Stimulated activated CD8-positive, alpha-beta memory T cell treated with anti-CD3 and anti-CD28 coated beads, Interleukin-12 subunit alpha, Interleukin-12 subunit beta, amount 100 ng/mL, for 1 hour (primary cell): ENCODE measurements at places on chromosomes 6 and 20.
A peak's percentile ranks its signal among the peaks of the same experiment; 100 is the strongest.

- no peak for DNase-seq
Measured at GRCh38 chr6:3721810-3722621, 29.5 kb downstream of the PXDC1 start.

DNA sequence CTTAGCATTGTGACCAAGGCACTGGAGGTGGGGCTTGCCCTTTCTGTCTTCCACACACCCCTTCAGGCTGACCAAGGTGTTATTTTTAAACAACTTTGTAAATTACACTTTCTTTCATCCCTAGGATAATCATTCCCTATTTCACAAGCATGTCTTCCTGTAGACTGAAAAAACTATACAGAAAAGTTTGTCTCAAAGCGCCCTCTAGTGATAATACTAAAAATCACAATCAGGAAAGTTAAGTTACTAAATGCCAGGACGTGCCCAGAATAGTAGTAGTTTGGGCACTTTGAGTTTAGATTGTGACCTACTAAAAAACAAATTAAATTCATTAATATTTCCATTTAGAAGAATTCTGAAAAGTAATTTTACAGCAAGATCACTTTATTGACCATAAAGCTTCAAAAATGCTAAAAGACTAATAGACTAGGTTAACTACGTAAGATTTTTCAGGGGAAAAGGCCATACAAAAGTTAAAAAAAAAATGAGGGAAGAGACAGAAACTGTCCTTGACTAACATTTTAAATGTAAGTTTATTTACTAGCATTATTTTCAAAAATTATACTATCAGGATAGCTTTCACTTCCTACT lies 123.3 kb upstream of the DUSP22 start:
- DNase-seq, result no peak

- peak; percentile 74 for DNase-seq
Measured at GRCh38 chr20:62651285-62652021, 9.2 kb downstream of the SLCO4A1 start.

DNA sequence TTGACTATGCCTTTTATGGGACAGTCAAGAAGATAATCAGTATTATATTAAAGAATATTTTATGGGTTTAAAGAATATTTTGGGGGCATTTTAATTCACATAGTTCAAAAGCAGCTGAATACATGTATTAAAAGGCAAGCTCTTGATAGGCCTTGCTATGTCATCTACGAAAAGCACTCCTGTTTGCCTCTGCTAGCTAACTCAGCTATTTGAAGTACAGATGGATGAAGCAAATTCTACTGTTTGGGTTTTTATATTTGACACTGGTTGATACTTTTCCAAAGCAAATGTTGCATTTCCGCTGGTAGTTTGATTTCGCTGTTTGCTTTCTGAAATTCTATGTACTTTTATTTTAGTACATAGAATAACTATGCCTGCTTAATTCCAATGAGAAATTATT lies 47.0 kb downstream of the SLC22A3 start:
- no peak for DNase-seq

GRCh38 chr20:9409981-9410380 lies 104.4 kb upstream of the LAMP5 start:
- DNase-seq, result no peak

- no peak for DNase-seq
Measured at GRCh38 chr6:11362564-11362963, 130.1 kb upstream of the NEDD9 start.

- no peak for DNase-seq
Measured at GRCh38 chr6:36139991-36140710, 9.8 kb downstream of the MAPK13 start.

GRCh38 chr6:14876778-14877613 lies 368.9 kb upstream of the JARID2 start:
- no peak for DNase-seq

- DNase-seq, result no peak
Measured at GRCh38 chr20:8646716-8647115, 422.2 kb upstream of the PLCB4 start.

DNA sequence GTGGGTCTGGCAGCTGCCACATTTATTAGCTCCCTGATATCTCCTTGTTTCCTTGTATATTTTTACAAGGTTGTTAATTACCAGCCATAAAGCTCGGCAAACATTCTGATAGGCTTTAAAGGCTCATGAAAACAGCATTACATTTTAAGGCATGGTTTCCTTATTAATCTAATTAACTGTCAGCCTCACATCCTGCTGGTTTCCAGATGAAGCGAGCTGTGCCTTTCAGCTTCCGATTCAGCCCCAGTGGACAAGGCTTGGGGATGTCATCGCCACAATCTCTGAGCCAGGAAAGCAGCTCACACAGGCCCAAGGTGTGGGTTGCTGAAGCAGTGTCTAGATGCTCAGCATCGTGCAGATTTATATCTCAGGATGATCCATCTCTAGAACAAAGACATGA lies 66.0 kb upstream of the RALY start:
- DNase-seq, result no peak

DNA sequence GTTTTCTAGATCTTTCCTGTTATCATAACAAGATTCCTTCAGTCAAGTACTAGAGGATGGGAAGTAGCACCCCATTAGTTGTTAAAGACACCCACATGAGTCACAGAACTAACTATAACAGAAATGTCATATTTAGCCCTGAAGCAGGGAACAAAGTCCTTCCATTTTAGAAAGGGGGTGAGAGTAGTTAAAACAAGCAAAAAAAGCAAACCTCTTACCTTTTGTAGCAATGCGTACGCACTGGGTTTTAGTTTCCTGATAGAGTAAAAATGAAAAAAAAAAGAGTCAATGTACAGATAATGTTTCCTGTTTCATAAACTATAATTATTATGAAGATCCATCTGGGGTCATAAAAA lies 163.7 kb upstream of the THEMIS start:
- DNase-seq, result no peak

DNA sequence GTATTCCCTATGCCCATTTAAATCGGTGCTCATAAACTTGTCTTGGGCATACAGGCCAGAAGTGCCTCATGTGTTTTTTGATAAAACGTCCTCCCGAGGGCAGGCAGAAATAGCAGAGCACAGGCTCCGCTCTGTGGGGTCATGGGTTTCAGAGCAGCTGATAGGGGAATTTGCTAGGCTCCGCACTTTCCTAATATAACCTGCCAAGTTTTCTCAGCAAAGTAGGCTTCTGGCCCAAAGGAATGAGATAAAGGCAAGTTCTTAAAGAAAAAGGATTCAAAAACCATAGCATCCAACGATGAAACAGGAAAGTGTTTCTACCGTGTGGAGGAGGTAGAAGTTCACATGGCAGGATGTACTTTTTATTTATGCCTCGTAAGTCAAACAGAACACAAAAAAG lies 69.8 kb upstream of the RALGAPA2 start:
- no peak for DNase-seq

DNA sequence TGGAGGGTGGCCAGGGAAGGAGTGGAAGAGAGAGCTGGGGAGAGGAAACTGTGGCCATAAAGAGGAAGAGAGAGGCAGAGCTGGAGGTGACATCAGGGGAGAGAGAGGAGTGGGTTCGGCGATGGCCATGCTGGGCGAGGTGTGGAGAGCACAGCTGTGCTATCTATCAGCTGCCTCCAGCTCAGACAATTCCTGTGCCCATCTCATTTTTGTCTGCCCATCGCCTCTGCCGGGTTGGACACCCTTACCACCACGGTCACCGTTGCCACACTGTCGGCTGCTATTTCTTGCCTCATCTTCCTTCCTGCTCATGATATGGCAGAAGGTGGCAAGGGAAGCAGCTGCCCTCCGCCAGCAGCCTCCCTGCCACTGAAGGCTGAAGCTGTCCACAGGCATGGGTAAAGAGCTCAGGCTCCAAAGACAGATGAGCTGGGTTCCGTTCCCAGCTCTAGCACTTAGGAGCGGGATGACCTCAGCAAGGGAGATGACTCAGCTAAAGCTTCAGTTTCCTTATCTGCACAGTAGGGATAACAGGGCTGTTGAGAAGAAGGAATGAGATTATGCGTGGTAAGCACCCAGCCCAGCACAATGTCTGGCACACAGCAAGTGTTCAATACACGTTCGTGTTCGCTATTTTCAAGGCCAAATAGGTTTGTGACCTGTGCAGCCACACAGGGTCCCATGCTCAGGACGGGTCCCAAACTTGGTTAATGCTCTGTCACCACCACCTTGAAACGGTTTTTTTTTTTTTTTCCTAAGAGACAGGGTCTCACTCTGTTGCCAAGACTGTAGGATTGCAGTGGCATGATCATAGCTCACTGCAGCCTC lies 21.9 kb upstream of the TAF8 start:
- DNase-seq, result no peak

- DNase-seq, result no peak
Measured at GRCh38 chr6:132919045-132919860, 104.9 kb downstream of the RPS12 start.

DNA sequence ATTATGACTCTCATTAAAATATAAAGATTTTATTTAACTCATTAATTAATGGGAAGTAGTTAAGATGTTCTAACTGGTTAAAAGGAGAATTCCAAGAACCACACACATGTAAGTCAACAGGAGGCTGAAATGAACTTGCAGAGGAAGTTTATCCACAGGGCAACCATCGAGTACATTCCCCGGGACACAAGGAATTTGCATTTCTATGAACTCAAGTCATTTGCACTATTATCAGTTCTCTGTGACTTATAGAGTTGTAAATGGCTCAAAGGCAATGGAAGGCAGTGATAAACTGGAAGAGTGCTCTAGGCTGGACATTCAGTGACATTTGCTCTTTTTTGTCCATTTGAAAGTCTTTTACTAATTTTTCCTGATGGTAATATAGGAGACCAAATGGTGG lies 97.4 kb downstream of the SNX5 start:
- no peak for DNase-seq

DNA sequence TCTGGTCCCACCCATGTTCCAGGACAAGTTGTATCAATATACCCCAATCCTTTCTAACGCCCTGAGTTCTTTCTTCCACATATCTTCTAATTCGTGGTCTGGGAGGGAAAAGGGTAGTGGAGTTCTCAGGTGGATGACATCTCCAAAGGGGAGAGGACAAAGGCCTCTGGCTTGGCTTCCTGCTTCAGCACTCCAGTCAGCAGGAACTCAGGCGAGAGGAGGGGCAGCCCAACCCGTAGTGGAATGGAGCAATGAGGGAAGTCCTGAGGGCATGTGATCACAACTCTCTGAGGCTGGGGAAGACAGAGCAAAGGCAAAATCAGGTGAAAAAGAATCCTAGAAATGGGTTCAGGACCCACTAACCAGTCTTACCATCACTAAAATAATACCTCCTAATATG lies 9.6 kb upstream of the NRM start:
- DNase-seq, result no peak

GRCh38 chr20:59145924-59146779 lies 17.5 kb upstream of the ZNF831 start:
- peak; percentile 47 for DNase-seq

DNA sequence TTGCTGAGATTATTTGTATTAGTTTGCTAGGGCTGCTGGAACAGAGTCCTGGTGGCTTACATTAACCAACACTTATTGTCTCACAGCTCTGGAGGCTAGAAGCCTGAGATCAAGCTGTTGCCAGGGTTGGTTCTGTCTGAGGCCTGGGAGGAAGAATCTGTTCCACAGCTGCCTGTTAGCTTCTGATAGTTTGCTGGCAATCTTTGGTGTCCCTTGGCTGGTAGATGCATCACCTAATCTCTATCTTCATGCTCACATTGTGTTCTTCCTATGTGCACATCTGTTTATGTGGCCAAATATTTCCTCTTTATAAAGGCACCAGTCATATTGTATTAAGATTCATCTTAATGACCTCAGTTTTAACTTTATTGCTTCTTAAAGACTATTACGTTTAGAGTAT lies 19.5 kb downstream of the SF3B5 start:
- no peak for DNase-seq

DNA sequence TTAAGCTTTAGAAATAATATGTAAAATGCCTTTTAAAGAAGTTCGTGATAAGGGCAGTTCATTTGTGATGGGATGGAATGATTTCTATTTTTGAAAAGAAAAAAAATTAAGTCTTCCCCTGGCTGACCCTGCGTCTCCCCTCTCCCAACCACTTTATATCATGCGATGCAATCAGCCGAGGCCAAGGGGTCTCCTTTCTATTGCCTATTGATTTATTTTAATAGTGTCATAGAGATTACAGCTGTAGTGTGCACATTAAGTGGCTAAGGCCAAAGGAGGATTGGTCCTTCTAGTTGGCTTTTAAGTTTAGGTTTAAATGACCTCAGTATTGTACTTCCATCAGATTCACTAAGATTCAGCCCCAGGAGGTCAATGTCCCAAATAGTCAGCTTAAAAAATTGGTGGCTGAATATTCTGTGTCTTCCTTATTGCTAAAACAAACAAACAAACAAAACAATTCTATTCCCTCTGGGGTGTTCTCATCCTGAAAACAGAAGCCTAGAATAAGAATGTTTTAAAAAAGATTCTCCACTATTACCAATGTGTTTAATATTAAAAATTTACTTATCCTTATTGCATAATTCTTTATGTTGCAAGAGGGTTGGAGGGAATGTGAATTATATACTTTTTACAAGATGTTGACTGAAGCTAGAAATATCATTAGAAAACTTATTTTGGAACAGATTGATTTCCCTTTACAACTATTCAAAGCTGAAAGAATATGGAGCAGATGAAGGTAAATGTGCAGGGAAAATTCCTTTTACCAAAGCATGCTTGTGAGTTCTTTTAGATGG lies 359.1 kb downstream of the SAMD5 start:
- DNase-seq, result no peak

- DNase-seq, result no peak
Measured at GRCh38 chr6:46058951-46059350, 43.3 kb upstream of the CLIC5 start.

DNA sequence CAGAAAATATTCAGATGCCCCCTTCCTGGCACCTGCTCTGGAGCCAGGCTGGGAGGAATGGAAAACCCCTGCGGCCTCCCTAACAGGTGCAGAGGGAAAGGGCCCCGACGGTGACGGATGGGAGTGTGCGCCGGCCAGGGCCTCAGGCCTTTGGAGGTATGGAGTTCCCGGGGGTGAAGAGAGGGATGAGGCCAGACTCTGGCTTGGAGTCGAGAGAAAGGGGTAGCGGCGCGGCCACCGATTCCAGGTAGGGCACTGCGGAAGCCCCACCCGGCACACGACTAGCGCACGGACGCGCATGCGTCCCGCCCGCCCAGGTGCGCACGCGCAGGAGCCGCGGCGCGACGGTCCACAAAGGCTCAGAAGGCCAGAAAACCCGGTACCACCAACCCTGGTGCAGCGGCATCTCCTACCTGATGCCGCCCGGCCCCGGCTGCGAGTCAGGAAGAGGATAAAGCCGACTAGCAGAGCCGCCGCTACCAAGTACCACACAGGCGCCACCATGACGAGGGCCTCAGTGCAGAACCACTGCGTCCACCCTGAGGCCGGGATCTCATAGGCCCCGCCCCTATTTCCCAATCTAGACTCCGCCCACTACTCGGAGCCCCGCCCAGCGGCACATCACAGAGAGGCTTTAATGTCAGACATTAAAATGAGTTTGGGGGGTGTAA lies at the start of gene DDRGK1:
DDRGK1 (minus strand) TSS at position 559 of the 671 bp plus-strand sequence; CDS start at position 504, 55 bp downstream.
- DNase-seq, result peak; percentile 82

- no peak for DNase-seq
Measured at GRCh38 chr6:124147621-124148020, 344.0 kb downstream of the NKAIN2 start.

DNA sequence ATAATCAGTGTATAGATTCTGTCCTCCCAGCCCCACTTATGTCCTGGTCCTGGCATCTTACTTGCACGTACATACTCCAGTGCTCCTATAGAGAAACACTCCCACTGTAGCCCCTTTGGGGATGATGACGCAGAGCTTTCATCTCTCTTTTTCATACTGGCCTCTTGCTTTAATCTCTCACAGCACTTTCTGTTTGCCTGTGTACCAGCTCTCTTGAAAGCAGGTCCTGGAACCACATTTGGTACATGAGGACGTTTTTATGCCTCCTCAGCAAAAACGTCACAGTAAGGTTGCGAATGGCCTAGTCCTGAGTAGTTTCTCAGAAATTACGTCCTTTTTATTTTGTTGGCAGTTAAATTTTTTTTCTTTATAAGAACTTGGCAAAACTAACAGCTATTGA lies 10.8 kb downstream of the L3MBTL3 start:
- no peak for DNase-seq
